Transverse colon (tissue), 4 donors: ENCODE measurements at places on chromosomes 12 and 14. TPM values are rescaled to one million over a fixed set of nuclear protein-coding genes. Genes with fewer than 3 reads are reported as not detected.

Gene VRTN
- total RNA-seq = not detected

Gene SLC10A1
- total RNA-seq = not detected

Gene KRT85
- not detected for total RNA-seq

DNA sequence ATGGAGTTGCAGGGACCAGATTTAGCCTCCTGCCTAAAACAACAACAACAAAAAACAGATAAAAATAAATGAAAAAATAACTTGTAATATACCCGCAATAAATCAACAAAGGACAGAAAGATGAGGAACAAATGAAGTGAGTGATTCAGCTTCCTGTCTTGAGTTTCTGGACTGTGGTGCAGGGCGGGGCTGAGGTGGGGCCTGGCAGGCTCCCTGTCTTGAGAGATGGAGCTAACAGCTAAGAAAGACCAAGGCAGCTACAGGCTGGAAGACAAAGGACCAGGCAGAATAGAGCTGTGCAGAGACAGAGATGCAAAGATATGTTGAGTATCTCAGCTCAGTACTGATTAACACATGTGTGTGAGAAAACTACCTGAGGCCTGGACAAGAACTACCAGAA, 879.2 kb downstream of the AACS start:
- DNase-seq = no peak

DNA sequence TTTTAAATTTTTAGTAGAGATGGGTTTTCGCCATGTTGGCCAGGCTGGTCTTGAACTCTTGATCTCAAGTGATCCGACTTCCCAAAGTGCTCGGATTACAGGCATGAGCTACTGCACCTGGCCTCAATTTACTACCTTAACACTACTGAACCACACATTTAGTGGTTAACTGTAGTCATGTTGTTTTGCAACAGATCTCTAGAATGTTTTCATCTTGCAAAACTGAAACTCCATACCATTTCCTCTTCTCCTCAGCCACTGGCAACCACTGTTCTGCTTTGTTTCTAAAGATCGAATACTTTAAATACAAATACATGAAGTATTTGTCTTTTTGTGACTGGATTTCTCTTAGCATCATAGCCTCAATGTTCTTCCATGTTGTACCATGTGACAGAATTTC, 15.4 kb upstream of the SMCO2 start:
- no peak for DNase-seq

DNA sequence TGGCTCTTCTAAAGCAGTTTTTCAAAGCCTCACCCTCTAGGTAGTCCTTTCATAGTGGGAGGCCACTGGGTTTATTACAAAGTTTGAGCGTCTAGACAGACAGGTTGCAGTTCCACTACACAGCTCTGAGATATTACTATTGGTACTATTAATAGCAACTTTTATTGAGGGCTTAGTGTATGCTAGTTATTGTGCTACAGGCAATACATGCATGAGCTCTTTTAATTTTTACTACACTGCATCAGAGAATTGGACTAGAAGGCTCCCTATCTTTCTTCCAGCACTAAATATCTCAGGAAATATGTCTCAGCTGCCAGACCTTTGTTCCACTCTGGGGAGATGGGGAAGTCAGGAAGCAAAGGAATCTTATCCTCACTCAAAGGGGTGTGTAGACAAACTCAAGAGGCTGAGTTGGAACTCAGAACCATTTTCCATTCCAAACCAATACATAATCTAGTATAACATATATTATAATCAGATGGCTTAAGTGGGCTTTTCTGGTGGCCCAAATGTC, 161.8 kb upstream of the SLC38A2 start:
- no peak for DNase-seq

- DNase-seq = no peak
Observed at GRCh38 chr14:22549981-22550673, 38.9 kb downstream of the DAD1 start.

GRCh38 chr12:122499991-122500684, 594 bp downstream of the ZCCHC8 start:
- peak; percentile 61 for DNase-seq

DNA sequence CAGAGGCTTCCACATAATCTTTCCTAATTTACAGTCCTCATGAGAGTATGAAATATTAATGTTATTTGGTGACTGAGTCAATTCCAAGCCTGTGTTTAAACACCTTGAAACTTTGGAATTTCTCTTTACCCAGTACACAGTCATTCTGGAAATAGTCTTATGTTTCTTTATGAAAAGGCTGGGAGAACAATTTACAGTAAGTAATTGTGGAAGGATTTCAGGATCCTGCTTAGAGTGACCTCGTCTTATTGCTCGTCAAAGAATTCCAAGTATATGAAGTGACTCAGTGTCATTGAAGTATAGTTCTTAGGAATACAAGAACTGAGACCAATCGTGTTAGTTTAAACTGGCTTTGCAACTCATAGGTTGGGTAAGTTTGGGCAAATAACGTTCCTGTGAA, 634.2 kb downstream of the SLC16A7 start:
- no peak for DNase-seq

DNA sequence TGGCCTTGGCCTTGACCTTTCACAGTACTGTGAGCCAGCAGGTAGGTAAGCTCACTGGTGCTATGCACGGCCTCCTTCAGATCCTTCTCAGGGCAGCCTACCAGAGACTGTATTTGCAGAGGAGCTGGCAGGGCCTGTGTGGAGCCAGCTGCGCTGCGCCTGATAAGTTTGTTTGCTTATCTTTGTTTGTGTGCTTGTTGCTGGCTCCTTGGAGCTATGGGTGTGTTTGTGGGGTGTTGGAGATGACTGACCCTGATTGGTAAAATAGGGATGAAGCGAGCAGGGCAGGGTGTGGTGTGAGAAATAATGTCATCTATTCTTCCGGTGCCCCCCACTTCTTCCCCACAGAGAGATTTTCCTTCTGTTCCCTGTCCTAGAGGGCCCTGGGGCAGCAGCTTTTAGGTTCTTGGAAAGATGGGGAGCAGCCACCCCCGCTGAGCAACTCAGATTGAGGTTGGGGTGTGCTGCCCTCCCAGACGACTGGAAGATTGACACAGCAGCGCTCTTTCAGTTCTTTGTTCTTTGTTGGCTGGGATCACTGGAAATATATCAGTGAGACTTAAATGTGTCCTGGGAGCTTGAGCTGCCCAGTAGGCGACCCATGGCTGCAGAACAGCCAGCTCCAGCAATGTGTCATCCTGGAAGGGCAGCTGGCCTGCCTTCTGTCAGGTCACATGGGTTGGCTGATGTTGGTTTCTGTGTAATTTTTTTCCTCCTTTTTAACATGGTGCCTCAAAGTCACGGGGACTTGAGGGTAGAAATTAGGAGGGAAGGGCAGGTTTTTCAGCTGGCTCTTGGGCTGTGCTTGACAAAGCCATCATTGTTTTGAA, 19.6 kb downstream of the MLXIP start:
- peak; percentile 85 for DNase-seq

DNA sequence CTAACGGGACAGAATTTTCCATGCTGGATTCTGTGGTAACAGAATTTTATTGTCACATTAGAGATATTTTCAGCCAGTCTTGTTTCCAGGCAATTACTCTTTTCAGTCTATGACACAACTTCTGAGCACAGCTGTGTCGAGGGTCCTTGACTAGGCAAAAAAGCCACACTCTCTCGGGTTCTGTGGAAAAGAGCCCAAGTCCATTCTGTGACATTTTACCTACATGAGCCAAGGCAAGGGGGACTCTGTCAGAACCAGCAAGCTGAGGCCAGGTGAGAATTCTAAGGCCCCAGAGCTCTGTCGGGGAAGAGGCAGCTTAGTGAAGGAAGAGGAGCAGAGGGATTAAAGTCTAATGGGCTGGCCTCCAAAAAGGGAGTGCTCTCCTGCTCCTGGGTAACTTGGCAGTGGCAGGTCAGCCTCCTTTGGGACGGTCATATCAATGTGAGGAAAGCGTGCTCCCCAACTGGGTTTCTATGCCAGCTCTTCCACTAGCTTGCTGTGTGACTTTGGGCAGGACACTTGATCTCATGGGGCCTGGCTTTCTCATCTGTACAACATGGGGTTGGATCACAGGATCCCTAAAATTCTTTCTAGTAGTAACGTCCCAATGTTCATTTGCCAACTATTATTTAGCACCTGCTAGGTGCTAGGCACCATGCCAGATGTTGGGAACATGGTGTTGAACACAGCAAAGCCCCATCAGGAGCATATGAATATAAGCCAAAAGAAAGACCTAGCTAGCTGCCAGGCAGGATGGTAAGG, 16.0 kb upstream of the RIC8B start:
- DNase-seq = peak; percentile 68

GRCh38 chr12:117596968-117597367, 235.5 kb upstream of the NOS1 start:
- DNase-seq = no peak

DNA sequence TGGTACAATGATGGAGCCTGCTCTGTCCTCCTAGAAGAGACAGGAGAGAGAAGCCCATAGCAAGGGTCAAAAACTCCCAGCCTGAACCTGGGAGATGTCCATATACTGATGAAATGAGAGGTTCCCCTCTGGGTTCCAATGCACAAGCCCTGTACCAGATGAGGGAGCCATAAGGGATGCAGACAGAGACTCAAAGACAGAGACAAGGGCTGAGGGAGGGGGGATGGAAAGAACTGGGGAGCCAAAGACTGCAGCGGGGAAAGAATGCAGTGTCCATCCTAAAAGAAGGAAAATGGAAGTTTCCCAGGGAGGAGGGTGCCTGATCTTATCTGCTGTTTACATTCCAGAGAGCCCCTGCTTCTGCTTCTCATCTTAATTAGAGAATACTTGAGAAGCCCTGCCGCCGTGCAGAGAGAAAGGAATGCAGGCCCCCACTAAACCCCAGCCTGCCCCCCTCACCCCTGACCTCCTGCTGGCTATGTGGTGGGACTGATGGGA, 27.7 kb downstream of the KRT18 start:
- DNase-seq = no peak
